ENCODE measurements at places on chromosomes 3 and 15.

DNA sequence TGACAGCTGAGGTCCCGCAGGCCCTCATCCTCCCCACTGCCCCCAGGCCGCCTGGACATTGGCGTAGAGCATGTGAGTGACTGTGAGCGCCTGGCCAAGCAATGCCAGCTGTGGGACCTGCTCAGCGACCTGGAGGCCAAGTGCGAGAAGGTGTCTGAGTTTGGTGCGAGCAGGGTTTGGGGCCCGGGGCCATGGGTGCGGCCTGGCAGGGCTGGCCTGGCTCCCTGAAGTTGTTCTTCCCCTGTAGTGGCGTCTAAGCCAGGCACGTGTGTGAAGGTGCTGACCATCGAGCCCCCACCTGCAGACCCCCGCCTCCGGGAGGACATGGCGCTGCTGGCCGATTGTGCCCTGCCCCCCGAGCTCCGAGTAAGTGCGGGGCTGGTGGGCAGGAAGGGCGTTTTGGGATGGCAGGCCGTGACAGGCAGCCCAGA is 4.2 kb downstream of the ABTB1 start:
- DNase-seq: no peak

DNA sequence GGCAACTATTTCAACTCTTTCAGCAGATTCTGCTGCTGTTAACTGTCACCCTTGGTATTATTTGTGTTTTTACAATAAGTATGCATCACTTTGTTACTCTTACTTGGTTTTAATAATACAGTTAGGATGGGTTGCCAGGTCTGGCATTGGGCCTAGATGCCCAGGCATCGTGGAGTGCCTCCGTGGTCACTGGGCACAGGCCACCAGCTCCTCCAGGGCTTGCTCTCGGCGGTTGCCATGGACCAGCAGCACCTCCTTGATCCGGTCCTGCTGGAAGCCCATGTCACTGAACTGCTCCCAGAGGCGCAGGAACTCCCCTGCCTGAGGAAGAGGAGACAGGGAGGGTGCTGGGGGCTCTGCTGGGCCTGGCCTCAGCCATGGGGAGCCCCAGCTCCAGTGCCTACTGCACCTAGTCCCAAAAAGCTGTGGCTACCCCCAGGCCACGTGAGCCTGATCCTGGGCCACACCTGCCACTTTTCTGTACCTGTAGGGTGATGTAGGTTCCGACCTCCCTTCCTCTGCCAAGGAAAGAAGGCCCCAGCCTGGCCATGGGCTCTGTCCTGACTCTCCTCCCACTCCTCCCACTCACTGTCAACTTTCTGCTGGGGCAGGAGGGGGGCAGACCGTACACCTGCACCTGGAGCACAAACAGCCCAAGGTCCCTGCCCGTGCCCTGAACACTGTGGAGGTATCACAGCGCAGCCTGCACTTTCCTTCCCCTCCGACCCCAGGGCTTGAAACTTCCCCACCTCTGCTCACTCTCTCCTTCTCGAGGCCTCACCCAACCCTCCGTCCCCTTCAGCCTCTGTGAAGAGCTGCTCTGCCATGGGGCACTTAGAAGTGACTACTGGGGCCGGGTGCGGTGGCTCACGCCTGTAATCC is 16.6 kb downstream of the KBTBD13 start:
- DNase-seq: no peak

- DNase-seq: peak; percentile 66
These were observed 84.8 kb downstream of the RAP2B start for GRCh38 chr3:153246806-153247205.

DNA sequence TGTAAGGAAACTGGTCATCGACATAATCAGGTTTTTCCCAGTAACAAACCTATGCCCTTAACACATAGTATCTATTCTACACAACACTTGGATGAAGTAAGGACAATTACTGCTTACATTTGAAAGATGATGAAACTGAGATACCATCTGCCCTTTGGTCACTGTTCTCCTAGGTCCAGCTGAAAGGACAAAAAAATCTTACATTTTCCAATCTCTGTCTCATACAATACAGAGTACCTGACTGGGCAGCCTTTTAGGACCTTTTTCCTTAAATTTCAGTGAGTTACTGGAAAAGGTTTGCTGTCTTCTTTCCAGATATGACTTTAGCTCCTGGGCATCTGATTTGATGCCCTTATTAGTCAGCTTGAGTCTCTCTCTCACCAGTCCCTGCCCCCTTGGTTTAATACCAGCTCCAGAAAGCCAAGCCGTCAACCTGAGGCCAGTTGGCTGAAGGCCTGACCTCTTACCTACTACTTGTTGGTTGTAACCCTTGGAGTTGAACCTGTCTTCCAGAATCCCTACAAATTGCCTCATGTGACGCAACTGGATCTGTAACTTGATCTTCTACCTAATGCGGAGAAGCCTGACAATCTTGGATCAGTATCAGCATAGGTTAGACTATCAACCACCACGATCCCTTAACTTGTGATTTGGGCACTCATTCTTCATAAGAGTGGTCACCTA is 355.3 kb upstream of the ZNF385D start:
- DNase-seq: no peak

- peak; percentile 89 for DNase-seq
These were observed 78.7 kb downstream of the ZNF385D start for GRCh38 chr3:21672303-21672702.

DNA sequence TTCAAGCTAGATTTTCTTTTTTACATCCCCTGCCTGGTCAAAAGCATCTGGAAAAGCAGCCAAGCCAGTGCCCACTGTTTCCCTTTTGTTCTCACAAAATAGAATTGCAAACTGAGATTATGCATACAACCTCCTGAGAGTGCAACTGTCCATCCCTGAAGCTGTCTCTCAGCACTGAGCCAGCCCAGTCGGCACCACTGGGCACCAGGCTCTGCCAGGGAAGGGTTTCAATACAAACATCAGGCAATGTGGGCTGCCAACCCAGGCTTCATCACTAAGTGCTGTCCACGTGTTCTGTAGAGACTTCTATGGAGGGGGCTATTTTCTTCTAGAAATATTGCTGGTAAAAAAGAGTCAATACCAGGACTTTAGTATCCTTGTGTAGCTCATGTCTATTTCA is 356.3 kb upstream of the TBL1XR1 start:
- DNase-seq: no peak

GRCh38 chr3:175274474-175275218 is 415.5 kb downstream of the NAALADL2 start:
- no peak for DNase-seq

GRCh38 chr15:65326117-65326526 is 21.6 kb downstream of the RNU5B-1 start:
- DNase-seq: no peak

DNA sequence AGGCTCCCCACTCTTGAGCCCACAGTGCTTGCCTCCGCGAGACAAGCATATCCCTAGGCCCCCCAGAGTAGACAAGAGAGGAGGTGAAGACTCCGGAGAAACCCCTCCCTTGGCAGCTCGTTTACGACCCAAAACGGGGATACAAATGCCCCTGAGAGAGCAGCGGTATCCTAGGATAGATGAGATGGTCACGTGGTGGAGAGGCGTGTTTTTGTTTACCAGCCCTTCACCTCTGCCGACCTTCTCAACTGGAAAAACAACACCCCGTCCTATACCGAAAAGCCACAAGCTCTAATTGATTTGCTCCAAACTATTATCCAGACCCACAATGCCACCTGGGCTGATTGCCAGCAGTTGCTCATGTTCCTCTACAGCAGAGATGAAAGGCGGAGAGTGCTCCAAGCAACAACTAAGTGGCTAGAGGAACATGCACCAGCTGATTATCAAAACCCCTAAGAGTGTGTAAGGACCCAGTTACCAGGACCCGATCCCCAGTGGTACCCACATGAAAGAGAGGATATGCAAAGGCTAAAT is 99.5 kb upstream of the OSBPL11 start:
- DNase-seq: no peak

- no peak for DNase-seq
These were observed 242.1 kb upstream of the C2CD4B start for GRCh38 chr15:62407216-62407615.

DNA sequence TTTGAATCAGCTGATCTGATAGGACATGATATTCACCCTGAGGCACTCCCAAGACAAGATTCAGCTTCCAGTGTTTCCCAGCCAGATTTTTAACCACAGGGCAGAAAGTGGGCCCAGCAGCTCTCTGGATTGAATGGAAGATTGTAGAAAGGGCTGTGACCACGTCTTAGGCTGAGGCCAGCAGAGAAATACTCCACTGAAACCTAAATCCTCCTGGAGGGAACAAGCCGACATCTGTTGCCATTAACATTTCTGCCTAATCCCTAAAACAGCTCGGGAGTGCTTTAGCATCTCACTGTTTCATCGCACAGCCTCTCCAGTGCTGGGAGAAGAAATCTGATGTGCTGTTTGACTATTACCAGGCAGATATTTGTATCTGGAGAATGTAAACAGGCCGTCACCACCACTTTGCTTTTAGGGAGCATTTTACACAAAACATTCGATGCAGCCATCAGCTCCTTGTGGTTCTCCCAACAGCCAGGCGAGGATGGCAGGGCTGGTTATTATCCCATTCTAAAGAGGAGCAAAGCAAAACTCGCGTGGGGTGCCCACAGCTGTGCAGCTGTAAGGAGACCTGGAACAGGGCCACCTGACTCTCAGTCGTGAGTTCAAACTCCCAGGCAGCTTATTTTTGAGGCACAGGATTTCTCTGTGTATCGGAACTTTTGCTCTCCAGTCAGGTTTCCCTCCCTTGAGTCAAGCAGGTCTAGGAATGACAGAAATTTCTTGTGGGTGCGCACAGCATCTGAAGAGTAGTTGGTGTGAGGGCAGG is 117.4 kb downstream of the LIPC start:
- DNase-seq: no peak

DNA sequence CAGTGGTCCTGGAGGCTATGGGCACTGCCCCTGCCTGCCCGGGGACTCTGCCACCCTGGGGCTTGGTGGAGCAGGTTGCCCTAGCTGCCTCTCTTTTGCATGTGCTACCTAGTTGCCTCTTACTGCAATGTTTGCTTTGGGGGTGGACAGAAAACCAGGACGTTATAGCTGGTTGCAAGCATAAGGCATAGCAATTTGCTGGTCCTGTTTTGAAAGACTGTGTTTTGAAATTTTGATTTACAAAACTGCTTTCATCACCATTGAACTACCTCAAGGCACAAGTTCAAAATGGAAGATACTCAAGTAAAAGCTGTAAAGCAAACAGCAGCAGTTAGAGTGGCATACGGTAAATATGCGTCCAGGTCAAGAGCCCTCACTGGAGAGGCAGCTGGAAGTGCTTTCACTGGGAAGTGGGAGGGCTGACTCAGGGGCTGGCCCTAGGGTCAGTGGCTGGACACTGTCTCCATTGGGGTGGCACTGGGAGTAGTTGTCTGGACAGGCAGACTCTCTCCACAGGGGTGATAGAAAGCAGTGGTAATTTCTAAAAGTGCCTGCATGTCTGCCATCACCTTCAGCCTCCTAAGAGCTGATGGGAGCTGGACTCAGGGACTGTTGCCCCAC is 138.1 kb downstream of the CHDH start:
- DNase-seq: no peak

- DNase-seq: no peak
These were observed 265.1 kb downstream of the FOXP1 start for GRCh38 chr3:71318458-71318827.

DNA sequence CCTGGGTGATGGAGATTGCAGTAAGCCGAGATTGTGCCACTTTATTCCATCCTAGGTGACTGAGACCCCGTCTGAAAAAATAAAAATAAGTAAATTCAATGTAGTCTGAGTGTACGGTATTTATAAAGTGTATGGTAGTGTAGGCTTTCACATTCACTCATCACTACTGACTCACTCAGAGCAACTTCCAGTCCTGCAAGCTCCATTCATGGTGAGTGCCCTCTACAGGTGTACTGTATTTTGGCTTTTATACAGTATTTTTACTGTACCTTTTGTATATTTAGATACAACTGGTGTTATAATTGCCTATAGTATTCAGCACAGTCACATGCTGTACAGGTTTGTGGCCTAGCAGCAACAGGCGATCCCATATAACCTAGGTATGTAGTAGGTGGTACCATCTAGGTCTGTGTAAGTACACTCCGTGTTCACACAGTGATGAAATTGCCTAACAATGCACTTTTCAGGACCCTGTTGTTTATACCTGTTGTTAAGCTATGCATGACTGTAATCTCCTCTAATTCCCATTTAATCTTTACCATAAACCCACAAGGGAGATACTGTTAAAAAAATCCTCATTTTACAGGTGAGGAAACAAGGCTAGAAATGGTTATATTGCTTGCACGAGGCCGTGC is 19.3 kb downstream of the CACNA1D start:
- DNase-seq: no peak

DNA sequence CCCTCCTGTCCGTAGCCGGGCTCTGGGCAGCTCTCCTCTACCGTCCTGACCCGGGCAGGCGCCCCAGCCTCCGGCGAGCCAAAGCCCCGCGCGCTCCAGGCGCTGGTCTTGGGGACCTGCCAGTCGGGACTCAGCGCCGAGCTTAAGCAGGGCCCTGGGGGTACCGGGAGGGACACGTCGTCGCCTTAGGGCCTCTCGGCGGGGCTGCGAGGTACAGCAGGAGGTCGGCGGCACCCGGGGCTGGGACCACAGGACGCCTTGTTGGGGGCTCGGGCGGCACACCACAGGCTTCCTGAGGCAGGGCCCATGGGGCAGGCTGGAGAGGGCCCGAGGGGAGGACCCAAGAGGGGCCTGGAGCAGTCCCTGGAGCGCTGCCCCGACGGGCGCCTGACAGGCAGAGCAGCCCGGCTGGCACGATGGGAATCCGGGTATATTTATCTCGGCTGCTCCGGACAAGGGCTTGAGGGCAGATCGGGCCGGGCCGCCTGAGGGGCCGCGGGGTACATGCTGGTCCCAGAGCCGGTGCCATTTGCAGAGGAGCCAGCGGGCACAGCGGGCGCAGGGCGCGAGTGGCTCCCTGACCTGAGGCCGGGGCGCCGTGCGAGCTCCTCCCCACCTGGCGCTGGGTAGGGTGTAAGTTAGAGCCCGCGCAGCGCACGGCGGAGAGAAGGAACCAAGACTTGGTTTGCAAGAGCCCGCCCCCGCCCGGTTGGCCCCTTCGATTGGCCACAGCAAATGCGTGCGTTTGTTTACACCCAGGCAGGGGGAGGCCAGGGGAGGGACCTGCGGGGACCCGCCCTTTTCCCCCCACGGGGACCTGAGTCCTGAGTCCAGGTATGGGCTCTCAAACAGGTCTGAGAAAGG is 574 bp downstream of the SLC38A3 start:
- DNase-seq: no peak

GRCh38 chr3:188389711-188390342 is 235.9 kb downstream of the LPP start:
- peak; percentile 56 for DNase-seq

All from AG08395 (cell line).